ENCODE measurements at places on chromosomes 2 and 18. TPM values are rescaled to one million over a fixed set of nuclear protein-coding genes. Genes with fewer than 3 reads are reported as not detected.

GRCh38 chr18:53093636-53094035 lies 753.6 kb downstream of the DCC start:
- no peak for DNase-seq

DNA sequence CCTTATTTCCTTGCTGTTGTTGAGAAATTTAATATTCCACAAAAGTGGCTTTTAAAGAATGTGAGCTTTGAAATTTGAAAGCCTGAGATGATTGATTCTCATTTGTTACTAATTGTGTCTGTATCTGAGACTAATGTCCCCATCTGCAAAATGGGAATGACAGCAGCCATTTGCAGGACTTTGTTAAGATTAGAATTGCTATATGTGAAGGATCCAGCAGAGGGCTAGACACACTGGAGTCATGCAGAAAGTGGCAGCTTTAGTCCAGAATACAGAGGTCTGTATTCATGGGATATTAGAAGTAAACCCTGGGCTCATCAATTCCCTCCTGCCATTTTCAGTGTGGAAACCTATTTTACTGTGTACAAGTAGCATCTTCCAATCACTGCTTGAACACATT lies 296.5 kb upstream of the GYPC start:
- DNase-seq, result peak; percentile 2

GRCh38 chr2:122011493-122012270 lies 256.2 kb downstream of the TSN start:
- no peak for DNase-seq

- no peak for DNase-seq
Observed at GRCh38 chr2:110804915-110805314, 72.5 kb downstream of the ACOXL start.

DNA sequence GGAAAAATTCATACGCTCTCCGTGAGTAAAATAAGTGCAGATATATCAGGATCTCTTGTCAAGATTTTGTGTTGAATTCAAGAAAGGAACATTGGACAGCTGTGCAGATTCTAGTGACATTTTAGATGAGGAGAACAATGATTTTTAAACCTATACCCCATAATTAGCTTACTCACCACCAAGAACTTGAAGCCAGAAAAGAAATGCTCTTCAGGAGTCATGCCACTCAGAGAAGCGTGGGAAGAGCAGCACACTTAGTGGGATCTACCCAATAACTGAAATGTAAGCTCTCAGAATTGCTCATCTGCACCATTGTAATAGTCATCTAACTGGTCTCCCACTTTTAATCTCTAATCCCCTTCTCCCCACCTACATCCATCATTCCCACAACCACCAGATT lies 9.2 kb upstream of the ERMN start:
- DNase-seq, result no peak

GRCh38 chr2:167940346-167940725 lies 307.1 kb downstream of the STK39 start:
- DNase-seq, result no peak

- no peak for DNase-seq
Observed at GRCh38 chr2:161844822-161845221, 220.6 kb downstream of the SLC4A10 start.

Gene MIB1
- 38.4 TPM for total RNA-seq

Gene ZNF892
- total RNA-seq, result 8.7 TPM

Gene GPR17
- total RNA-seq, result not detected

Gene TGOLN2
- 39.8 TPM for total RNA-seq
